ENCODE measurements at places on chromosomes 1 and 21.

DNA sequence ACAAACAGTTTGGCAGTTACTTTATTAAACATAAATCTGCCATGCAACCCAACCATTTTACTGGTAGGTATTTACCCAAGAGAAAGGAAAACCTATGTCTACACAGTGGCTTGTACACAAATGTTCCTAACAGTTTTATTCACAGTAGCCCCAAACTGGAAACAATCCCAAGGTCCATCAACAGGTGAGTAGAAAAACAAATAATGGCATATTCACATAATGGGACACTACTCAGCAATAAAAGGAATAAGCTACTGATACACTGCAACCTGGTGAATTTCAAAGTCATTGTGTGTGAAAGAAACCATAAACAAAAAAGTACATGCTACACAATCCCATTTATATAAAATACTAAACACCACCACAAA lies 12.7 kb downstream of the KYAT3 start:
- no peak for DNase-seq

DNA sequence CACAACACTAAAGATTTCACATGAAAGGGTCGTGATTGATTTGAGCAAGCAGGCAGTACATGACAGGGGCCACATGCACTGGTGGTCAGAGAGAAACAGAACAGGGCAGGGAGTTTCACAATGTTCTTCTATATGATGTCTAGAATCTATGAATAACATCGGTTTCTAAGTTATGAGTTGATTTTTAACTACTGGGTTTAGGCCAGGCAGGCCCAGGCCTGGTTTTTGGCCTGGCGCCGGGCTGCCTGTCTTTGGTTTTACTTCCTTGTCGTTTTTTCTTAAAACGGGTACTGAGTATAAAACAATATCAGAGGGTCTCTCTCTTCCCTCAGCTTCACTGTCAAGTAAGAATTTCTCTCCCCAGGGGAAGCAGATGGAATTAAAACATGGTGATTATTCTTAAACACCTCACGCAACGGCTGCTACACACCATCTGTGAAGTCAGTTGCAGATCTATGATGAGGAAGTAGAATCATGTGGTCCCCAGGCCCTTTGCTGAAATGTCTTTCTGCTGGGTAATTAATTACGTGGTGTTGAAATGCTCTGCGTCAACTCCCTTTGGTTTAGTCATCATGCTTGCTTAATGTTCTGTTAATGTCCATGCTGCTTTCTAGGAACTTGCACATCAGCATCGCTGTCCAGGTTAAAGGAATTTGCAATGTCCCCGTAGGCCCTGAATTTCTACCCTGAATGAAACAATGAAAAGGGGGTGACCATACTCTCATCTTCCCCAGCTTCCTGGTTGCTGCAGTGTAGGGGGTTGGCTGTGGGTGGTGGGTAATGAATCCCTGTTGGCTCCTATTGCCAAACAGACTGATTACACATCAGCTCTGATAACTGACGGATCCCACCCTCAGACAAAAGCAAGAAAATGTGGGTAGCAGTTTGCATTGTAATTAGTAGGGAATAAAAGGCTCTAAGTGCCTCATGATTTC lies 70.3 kb downstream of the SERINC2 start:
- no peak for DNase-seq

DNA sequence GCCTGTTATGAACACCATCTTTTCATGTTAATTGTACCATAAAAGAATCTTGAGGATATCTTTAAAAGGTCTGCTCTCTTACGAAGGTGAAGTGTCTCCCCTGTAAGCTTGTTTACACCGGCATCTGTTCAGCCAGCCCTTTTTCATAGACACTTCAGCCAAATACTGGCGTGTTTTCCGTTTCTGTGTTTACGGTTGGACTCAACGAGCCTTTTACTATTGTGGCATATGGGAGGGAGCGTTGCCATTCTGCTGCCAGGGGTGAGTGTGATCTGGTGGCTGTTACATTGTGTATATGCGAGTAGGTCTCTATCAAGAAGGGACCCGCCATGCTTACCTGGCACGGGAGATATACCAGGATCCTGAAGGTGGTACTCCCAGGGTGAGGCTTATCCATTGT lies 433.8 kb downstream of the CAMTA1 start:
- DNase-seq = no peak

DNA sequence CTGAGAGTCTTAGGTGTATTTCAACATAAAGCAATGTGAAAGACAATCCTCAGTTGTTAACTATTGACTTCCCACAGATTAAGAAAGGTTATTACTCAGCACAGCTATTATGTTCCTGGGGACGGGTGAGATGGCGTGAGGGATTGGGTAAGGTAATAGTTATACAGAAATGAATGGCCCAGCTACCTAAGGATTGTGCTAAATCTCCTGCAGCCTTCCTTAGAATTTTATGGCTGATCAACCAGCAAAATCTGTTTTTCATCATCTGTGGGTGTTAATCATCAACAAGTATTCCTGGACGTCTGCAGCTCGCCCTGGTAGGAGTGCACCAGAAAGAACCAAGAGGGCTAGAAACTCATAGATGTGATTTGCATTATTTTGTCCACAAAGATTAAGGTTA lies 146.0 kb upstream of the IVNS1ABP start:
- DNase-seq = no peak

DNA sequence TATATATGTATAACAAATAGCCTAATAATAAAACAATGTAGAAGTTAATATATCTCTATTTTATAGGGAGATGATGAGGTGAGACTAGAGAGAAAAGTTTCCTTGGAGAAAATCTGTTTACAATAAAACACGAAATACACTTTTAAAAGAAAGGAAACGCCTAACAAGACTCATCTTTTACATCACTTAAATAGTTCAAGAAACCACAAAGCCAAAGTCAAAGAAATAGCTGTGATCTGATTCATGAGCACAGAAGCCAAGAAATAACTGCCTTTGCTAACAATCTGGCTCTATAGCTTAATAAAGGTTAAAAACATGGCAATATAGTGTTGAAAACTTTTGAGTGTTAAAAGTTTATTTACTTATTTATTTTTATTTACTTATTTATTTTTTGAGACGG lies 61.5 kb downstream of the TOR3A start:
- no peak for DNase-seq

GRCh38 chr1:243495442-243496186 lies 239.8 kb downstream of the SDCCAG8 start:
- no peak for DNase-seq

- peak; percentile 3 for DNase-seq
These were observed 9.1 kb downstream of the INAVA start for GRCh38 chr1:200903793-200904192.

DNA sequence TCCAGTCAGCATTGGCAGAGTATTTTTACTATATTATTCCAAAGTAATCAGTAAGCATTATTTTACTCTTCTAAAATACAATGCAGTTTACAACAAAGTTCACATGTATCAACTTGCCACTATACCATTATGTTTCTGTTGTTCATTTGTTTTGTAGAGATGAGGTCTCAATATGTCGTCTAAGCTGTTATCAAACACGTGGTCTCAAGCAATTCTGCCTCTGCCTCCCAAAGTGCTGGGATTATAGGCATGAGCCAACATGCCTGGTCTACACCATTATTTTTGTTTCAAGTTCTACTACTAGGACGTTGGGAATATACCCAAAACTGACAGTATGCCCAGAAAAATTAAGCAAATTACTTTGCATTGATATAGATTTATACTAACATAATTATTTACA lies 19.8 kb downstream of the FAF1 start:
- no peak for DNase-seq

DNA sequence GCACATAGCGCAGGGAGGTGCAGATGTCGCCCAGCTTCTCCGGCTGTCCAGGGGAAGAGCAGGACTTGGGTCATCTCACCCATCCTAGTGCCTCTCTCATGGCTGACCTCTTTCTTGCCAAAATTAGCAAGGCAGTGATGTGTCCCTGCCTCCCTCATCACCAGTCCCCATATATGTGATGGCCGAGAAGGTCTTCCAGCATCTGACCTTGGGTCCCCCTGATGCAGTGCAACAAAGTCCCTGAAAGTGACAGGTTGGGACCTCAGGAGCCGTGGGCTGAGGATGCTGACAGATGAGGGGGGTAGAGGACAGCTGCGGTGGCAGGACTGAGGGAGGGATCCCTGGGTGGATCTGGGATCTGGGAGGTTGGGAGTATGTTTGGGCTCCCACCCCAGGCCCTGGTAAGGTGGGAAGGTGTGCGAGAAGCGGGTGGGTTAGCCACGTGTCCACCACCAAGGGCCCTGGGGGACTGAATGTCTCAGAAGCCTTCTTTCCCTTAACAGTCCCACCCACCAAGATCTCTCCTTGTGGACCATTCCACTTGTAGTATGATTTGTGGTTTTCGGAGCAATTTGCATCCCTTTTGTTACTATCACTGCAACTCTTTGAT lies 109.7 kb downstream of the SYT2 start:
- no peak for DNase-seq

- DNase-seq = no peak
These were observed 22.1 kb upstream of the IFNAR2 start for GRCh38 chr21:33207449-33208149.

DNA sequence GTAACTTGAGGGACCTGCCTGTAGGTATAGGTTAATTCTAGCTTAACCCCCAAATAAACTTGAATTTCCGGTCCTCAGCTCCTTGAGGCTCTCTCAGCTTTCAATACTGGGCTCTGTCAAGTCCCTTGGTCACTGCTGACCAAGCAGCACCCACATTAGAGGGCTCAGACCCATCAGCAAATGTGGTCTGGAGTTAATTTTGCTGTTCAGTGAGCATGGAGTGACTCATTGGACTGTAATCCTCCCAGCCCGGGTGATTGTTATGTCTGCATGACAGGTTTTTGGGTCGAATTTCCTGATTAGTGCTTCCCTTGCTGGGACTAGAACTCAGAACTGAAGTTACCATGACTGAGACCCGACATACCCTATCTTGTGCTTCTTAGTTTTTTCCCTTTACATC lies 130.6 kb downstream of the URB2 start:
- no peak for DNase-seq

DNA sequence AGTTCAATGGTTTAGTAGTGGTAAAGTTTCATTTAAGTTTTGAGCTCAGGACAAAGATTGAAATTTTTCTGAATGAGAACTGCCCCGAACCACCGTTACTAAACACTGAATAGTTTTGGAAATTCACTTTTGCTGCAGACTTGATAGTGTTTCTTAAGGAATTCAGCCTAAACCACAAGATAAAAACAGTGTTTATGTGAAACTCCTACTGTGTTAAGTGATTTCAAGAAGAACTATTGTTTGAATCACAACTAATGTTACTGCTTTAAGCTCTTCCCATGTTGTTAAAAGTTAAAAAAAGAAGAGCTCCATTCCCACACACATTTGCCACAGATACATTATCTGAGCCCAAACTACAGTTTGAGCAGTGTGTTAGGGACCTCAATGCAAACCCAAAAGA lies 159.2 kb downstream of the DYRK1A start:
- no peak for DNase-seq

GRCh38 chr1:88401313-88401712 lies 282.8 kb upstream of the PKN2 start:
- DNase-seq = no peak

DNA sequence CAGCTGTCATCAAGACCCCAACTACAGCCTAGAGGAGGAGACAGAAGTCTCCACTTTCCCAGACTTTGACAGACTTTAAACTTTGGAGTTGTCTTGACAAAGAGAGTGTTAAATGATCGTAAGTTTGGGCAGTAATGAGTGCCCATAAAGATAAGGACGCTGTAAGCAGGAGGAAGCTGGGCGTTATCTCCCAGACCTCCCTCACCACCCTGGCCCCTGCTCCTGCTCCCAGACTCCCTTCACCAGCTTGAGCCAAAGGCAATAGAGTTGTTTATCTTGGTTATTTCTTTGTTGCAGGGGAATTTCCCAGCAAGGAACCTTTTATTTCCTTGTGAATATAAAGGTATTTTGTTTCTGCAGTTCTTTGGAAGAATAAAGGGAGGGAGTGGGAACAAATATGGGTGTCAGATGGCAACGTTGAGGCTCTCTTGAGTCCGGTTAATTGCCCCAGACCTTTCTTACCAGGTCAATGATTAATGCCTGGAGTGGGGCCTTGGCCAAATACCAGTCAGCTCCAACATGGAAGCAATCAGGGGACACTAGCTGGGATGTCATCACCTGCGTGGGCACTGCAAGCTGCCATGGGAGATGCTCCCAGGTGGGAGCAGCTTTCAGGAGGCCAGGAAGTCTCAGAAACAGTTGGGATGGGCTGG lies 4.4 kb downstream of the PIGR start:
- DNase-seq = no peak

GRCh38 chr1:66298464-66298863 lies 235.5 kb upstream of the SGIP1 start:
- no peak for DNase-seq

DNA sequence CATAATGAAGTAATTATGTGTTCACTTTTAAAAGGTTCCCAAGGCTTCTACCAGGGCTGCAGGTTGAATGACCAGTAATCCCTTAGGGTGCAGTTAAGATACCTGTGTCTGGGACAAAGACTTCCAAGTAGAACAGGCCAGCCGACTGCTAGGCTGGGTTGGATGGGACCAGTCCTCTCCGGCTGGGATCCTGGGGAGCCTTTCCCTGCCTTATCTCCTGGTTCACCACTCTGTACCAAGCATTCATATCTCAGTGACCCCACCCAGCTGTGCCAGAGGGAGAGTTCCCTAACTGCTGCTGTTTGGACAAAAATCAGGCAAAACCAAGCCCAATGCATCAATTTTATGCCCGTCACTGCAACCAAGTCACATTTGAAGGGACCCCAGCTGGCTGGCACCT lies 116.2 kb upstream of the ATP1A1 start:
- DNase-seq = no peak

DNA sequence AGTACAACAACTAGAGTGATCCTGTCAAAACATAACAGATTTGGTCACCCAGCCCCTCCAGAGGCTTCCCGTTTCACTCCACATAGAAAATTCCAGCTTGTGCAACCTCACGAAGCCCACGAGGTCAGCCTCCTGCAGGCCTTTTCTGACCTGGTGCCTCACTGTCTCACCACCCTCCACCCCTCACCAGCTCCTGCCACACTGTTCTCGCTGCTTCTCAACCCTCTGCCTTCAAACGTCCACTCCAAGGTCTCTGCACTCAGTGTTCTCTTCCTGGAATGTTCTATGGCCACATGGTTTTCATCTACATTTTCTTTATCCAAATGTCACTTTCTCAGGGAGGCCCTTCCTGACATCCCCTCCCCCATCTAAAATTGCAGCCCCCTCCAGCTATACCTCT lies 178.9 kb downstream of the DHRS3 start:
- no peak for DNase-seq

All from posterior cingulate gyrus (tissue), 11 donors.